ENCODE measurements at places on chromosomes 3 and 15. TPM values are rescaled to one million over a fixed set of nuclear protein-coding genes. Genes with fewer than 3 reads are reported as not detected.

- no peak overlapping the region for H3K4me3 ChIP-seq
- no peak for DNase-seq
- H3K27me3 ChIP-seq, result no peaks in the 10 kb centered on the region
- peaks cover 4% of the 10 kb centered on the region for H3K36me3 ChIP-seq
- no peaks in the 10 kb centered on the region for H3K4me1 ChIP-seq
Measured at GRCh38 chr3:41629072-41629471, 332.8 kb downstream of the ULK4 start.

- peaks cover 17% of the 10 kb centered on the region for H3K36me3 ChIP-seq
- H3K27ac ChIP-seq, result no peak overlapping the region
- no peak overlapping the region for H3K4me3 ChIP-seq
Measured at GRCh38 chr3:179732661-179733348, 80.0 kb downstream of the USP13 start.

SI gene
- total RNA-seq, result 4.7 TPM

DCBLD2 gene
- 51.2 TPM for total RNA-seq

DNA sequence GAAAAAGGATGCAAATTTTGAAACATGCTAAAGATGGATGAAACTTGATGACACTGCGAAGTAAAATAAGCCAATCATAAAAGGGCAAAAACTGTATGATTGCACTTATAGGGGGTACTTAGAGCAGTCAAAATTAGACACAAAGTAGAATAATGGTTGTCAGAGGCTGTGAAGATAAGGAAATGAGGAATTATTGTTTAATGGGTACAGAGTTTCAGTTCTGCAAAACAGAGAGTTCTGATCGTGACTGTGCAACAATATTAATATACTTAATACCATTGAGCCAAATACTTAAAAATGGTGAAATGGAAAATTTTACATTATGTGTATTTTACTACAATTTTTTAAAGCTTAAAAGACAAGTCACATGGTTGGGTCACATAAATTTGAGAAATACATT is 35.1 kb downstream of the UBE3A start:
- H3K36me3 ChIP-seq, result peaks cover 56% of the 10 kb centered on the region
- no peak for DNase-seq
- H3K27me3 ChIP-seq, result no peaks in the 10 kb centered on the region
- no peak overlapping the region for H3K4me3 ChIP-seq
- peaks cover 5% of the 10 kb centered on the region for H3K4me1 ChIP-seq

TLNRD1 gene
- total RNA-seq, result 20.1 TPM

- H3K36me3 ChIP-seq, result no peaks in the 10 kb centered on the region
- H3K4me1 ChIP-seq, result peaks cover 28% of the 10 kb centered on the region
- H3K4me3 ChIP-seq, result no peak overlapping the region
- DNase-seq, result no peak
Measured at GRCh38 chr15:27254801-27255200, 283.8 kb downstream of the GABRG3 start.

DNA sequence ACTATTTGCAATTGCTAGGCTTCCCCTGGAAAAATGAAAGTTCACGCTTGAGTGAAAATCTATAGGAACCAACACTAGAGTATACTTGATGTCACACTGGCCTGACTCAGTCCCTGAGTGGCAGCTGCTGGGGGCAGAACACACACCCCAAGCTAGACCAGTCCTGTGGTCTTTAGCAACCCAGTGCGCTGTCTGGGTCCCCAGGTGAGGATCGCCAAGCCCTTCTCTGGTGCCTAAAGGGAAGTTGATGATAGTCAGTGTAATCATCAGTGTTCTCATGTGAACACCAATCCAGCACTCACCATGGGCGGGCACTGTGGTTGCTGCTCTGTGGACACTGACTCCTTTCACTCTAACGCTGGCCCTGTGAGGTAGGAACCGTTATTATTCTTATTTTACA is 11.2 kb downstream of the ALDH1A3 start:
- no peak for DNase-seq
- H3K4me1 ChIP-seq, result peaks cover 11% of the 10 kb centered on the region
- no peaks in the 10 kb centered on the region for H3K36me3 ChIP-seq
- no peak overlapping the region for H3K4me3 ChIP-seq
- H3K27ac ChIP-seq, result no peak overlapping the region

DNA sequence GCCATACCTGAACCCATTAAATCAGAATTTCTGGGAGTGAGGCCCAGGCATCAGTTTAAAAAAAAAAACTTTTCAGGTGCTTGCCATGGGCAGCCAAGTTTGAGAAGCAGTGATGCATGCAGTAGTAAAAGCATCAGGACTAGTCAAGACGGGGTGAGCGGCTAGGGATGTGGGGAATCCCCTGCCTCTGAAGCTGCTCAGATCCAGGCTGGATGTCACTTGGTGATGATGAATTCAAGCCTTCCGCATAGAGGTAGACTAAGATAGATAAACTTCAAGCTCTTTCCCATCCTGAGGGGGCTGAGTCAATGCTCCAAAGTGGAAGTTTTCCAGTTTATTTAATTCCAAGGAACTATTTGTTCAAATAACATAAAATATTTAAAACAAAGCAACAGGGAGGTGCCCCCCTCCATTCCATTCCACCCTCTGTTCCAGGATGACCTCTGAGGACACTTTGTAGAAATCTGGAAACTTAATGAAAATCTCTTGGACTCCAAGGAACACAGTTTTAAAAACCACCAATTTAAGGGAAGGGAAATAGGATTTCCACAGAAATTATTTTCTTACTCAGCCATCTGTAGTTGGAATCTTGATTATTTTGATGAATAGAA is 100.4 kb upstream of the NR2E3 start:
- H3K27ac ChIP-seq, result no peak overlapping the region
- DNase-seq, result no peak
- H3K36me3 ChIP-seq, result peaks cover 7% of the 10 kb centered on the region
- H3K4me3 ChIP-seq, result no peak overlapping the region
- H3K4me1 ChIP-seq, result peaks cover 42% of the 10 kb centered on the region

TUSC7 gene
- total RNA-seq, result not detected

DNA sequence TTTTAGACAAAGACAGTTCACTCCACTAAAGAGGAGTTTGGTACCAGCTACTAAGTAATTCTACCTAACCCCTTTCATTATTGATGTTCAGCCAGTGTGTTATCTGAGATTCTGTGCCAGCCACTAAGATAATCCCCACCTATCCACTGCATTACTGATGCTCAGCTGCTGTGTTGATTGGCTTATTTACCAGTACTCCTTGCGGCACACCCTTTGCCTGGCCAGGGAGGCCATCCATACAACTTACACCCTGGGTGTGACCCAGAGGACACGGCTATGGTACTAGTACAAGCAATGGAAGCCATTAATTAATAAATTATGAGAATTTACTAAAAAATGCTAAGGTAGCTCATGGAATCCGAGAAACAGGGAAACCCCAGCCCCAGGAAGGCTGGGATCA is 290.7 kb upstream of the CTNNB1 start:
- H3K27ac ChIP-seq, result no peak overlapping the region
- DNase-seq, result no peak
- H3K27me3 ChIP-seq, result no peaks in the 10 kb centered on the region
- H3K36me3 ChIP-seq, result no peaks in the 10 kb centered on the region
- peaks cover 7% of the 10 kb centered on the region for H3K4me1 ChIP-seq
- peak overlapping the region; percentile 64 for H3K4me3 ChIP-seq

DNA sequence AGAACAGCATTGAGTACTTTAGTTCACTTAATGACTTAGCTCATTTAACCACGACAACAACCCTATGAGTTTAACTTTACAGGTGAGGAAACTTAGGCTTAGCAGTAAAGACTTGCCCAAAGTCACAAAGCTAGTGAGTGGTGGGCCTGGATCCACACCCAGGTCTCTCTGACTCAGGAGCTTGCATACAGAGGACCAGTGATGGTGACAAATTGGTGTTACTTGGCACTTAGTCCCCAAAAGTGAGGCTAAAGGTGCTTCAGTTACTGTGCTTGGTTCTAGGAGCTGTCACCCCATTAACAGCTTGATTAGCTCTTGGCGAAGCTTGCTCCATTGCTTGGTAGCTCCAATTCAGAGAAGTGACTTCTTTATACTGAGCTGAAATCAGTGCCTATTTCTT is 6.1 kb downstream of the CELF6 start:
- no peak overlapping the region for H3K27ac ChIP-seq
- H3K36me3 ChIP-seq, result no peaks in the 10 kb centered on the region
- peaks cover 46% of the 10 kb centered on the region for H3K27me3 ChIP-seq
- no peak overlapping the region for H3K4me3 ChIP-seq
- no peaks in the 10 kb centered on the region for H3K4me1 ChIP-seq

SAMD7 gene
- total RNA-seq, result not detected

DNA sequence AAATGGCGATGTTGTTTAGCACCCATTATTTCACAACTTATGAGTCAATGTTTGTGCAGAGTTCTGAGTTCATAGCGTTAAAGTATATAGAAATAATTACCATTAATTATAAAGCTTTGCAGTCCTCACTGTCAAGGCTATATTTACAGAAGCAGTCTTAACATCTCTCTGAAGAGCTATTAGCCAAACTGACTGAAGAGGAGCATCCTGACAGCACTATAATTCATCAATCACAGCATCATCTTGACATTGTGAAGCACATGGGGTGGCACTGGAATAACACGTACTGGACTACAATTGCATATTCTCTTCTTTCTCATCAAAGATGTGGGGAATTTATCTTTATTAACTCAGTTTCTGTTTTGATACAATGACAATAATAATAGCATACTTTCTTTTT is 260.6 kb upstream of the MME start:
- DNase-seq, result no peak
- no peaks in the 10 kb centered on the region for H3K4me1 ChIP-seq
- no peaks in the 10 kb centered on the region for H3K36me3 ChIP-seq
- H3K4me3 ChIP-seq, result no peak overlapping the region

DNA sequence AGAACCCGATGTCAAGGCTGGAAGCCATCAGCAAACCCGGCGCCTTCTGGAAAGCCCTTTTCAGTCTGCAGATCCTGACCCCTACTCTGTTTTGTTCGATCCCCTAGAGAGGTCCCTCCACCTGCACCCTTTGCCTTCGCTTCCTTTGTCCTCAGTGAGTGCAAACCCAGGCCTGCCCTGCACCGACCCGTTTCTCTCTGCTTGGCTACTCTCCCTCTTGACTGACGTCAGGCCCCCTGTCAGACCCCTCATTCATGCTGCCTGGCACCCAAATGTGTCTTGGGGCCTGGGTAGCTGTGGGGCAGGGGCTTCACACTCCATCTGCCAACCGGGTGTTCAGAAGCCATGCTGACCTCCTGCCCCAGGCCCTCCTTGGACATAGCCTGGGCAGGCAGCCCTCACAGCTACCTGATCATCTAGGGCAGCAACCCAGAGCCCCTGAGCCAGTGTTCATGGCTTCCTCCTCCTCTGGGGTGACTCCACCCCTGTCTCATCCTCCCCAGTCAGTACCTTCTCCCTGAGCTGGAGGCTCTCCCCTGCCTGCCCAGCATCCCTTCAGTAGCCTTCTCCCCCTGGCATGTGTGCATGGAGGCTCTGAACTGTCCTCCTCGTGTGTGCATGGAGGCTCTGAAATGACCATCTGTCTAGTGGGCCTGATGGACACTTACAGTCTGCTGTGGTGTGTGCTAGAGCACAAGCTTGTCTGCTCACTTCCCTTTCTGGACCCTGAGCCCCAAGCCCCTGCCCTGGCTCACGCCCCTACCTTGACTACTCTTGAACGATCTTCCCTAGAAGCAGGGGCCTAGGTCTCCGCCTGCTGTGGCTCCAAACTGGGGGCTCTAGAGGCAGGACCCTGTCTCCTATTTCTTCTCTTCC is 69.4 kb downstream of the EXOG start:
- peaks cover 3% of the 10 kb centered on the region for H3K27me3 ChIP-seq
- H3K4me1 ChIP-seq, result no peaks in the 10 kb centered on the region
- H3K36me3 ChIP-seq, result no peaks in the 10 kb centered on the region
- H3K27ac ChIP-seq, result no peak overlapping the region

DNA sequence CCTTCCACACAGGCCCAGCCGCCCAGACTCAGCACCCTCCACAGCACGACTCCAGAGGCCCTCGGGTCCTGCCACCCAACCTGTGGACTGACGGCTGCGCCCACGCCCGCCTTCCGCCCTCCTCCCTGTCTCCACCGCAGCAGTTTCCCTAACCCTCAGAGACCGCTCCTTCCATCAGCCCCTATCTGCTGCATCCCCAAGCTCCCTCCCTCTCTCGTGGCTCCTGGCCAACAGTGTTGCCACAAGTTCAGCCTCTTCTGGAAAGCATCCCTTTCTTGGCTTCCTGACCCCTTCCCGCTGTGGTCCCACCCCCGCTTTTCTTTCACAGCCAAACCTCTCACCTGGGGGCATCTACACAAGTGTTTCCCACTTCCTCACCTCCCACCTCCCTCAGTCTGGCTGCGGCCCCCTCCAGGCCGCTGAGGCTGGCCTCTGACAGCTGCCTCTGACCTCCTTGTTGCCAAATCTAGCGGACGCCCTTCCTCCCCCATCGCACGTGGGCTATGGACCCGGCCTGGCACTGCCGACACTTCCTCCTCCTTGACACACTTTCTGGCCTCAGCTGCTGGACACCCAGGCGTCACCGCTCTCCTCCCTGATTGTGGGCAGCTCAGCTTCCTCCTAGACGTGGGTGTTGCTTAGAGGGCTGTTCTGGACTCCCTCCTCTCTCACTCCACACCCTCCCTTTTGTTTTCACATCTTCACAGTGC is 168.8 kb upstream of the TLE3 start:
- no peaks in the 10 kb centered on the region for H3K36me3 ChIP-seq
- H3K27me3 ChIP-seq, result peaks cover 36% of the 10 kb centered on the region
- H3K4me1 ChIP-seq, result peaks cover 47% of the 10 kb centered on the region
- no peak for DNase-seq
- no peak overlapping the region for H3K27ac ChIP-seq

DNA sequence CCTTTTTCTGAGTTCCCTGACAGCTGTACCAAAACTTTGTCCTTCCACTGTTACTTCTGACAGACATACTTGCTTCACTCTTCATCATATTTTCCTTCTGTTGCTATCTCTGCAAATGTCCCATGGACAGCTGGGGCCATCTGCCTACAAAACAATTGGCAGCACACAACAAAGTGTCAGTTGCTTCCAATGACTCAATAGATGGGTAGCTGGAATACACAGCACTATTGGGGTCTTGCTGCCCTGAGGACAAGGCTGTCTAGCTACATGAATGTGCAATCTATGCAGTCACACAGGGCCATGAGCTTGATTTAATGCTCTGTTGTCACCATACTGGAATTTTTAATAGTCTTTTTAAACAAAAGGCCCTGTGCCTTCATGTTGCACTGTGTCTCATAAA is 192.8 kb downstream of the DTWD1 start:
- H3K27me3 ChIP-seq, result no peaks in the 10 kb centered on the region
- no peak overlapping the region for H3K27ac ChIP-seq
- peaks cover 16% of the 10 kb centered on the region for H3K4me1 ChIP-seq
- DNase-seq, result no peak

- no peak overlapping the region for H3K4me3 ChIP-seq
- no peak overlapping the region for H3K27ac ChIP-seq
- no peaks in the 10 kb centered on the region for H3K4me1 ChIP-seq
- peaks cover 45% of the 10 kb centered on the region for H3K27me3 ChIP-seq
- DNase-seq, result no peak
Measured at GRCh38 chr3:130341882-130342281, 3.6 kb upstream of the COL6A5 start.

PIF1 gene
- 30.5 TPM for total RNA-seq

Measured in type B pancreatic cell (in vitro differentiated cells).